Urinary bladder (tissue), 4 donors: ENCODE measurements at places on chromosomes 13 and 19.

- no peak for DNase-seq
These were observed 632 bp downstream of the MARK4 start for GRCh38 chr19:45251452-45252354.

DNA sequence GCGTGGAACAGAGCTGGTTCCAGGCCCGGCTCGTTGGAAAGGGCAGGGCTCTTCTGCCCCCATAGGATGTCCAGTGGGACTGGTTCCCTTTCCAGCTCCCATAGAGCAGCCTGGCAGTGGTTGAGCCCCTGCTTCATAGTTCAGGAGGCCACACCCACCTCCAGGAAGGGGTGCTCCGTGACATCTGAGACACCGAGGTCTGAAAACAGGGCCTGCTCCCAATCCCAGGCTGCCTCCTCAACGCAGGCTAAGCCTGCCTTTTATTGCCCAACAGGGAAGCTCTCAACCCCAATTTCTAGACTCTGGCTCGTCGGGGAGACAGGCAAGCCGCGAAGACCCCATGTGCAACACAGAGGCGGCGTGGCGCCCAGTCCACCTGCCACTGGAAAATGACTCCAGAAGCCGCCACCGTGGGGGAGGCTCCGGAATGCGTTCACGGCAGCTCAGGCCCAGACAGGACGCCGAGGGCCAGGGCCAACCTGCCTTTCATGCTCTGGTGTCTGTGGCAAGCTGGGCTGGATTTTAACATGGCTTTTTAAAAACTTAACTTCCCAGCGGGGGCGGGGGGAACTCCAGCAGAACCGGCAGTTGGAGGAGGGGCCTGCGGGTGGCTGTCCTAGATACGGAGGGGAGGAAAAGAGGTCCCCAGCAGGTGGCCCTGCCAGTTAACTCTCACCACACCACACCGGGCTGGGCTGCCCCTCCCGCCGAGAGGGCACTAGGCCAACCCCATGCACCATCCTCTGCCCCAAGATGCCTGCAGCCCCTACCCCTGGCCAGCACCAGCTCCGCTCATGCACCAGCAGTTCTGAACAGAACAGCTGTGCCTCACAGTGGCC is 17.9 kb upstream of the TINCR start:
- DNase-seq, result peak; percentile 42

DNA sequence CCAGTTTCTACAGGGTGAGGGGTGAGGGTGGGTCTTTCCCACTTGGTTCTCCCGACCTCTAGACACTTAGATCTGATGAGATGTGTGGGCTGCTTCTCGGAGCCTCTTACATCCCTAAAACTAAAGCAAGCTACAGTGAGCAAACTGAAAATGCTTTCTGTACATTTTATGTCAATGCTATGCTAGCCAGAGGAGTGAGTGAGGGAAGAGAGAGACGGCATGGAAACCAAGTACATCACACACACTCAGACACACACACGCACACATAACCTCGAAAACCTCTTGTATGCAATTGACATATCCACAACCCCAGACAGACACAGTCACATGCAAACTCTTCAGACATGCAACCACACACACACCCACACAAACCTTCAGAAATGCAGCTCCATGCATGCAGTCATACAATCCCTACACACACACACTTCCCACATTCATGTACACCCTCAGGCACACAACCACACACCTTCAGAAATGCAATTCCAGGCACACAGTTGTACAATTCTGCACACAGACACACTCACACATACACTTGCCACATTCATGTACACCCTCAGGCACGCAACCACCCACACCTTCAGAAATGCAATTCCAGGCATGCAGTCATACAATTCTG is 1.4 kb downstream of the SLC1A6 start:
- no peak for DNase-seq

- no peak for DNase-seq
These were observed 7.4 kb upstream of the SIGLEC11 start for GRCh38 chr19:49968279-49968922.

DNA sequence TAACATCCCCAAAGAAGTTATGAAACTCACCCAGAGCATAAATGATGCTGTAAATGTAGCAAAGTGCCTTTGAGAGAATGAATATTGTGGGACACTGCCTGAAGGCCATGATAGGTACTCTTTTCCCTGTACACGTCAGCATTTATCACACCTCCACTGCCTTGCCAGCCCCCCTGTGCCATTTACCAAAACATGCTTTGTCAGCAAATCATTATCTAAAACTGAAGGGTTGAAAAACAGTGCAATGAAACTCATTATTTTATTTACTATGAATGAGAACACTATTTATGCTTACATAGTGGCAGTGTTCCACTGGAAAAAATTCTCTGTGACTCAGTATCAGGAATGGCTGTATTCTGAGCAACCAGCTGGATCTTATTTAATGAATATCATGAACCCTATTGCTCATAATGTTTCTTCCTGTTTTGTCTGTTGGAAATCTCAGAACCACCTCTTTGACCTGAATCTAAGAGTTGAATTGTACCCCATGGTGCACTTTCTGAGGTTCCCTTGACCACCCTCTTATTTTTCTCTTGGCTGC is 564.1 kb downstream of the DCT start:
- no peak for DNase-seq

GRCh38 chr13:37148501-37148900 is 43.0 kb upstream of the CSNK1A1L start:
- DNase-seq, result no peak

GRCh38 chr13:91347202-91347995 is at the start of gene MIR17HG:
TSS of gene MIR17HG (plus strand) at chr13:91347687.
- DNase-seq, result peak; percentile 78

GRCh38 chr19:11663181-11663591 is 65.9 kb downstream of the ZNF627 start:
- no peak for DNase-seq

GRCh38 chr13:111120913-111121312 is 5.8 kb downstream of the ARHGEF7 start:
- DNase-seq, result no peak

DNA sequence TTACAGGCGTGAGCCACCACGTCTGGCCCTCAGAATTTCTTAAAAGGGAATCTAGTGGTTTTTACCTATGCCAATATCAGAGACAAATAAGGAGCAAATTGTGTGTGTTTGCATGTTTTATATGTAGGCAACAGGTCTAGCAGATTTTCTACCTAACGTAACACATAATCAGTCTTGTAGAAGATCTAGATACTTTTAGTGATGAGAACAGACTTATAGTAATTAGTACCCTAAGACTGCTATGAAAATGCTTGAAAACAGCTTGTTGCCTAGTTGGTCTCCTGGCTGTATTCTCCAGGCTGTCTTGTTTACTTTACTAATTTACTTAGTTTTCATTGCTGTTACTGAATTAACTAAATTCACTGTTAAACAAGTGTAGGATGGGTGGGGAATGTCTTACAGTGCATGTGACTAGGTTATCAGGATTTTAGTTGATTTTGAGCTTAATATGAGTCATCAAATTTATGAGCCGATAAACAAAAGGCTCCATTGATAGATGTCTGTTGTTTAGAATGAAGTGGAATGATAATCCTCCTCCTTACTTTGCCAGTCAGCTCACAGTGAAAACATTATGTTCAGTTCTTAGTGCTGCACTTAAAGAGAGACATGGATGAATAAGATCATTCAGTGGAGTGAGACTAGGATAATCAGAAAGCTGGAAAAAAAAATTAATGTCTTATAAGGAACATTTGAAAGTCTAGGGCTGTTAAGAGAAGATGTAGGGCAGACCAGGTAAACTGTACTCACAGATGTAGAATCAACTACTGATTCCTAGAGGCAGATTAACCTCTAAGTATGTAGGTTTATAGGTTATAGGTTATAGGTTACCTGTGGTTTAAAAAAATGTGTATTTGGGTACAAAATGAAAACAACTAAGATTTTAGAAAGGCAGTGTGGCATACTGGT is 22.4 kb downstream of the GTF2F2 start:
- DNase-seq, result no peak

- no peak for DNase-seq
These were observed 10.8 kb downstream of the USP12 start for GRCh38 chr13:27160657-27161295.

- DNase-seq, result no peak
These were observed 10.3 kb upstream of the PAN3 start for GRCh38 chr13:28128030-28128429.

GRCh38 chr13:111282425-111282824 is 38.0 kb upstream of the TEX29 start:
- DNase-seq, result peak; percentile 41

- no peak for DNase-seq
These were observed 6.9 kb upstream of the FBXL3 start for GRCh38 chr13:77033717-77034302.

- no peak for DNase-seq
These were observed 328 bp downstream of the CYP4F12 start for GRCh38 chr19:15673176-15673654.

GRCh38 chr13:48317511-48318376 is 14.2 kb downstream of the RB1 start:
- no peak for DNase-seq
